ENCODE measurements at places on chromosomes 5 and 9. TPM values are rescaled to one million over a fixed set of nuclear protein-coding genes. Genes with fewer than 3 reads are reported as not detected.
A peak's percentile ranks its signal among the peaks of the same experiment; 100 is the strongest.

DNA sequence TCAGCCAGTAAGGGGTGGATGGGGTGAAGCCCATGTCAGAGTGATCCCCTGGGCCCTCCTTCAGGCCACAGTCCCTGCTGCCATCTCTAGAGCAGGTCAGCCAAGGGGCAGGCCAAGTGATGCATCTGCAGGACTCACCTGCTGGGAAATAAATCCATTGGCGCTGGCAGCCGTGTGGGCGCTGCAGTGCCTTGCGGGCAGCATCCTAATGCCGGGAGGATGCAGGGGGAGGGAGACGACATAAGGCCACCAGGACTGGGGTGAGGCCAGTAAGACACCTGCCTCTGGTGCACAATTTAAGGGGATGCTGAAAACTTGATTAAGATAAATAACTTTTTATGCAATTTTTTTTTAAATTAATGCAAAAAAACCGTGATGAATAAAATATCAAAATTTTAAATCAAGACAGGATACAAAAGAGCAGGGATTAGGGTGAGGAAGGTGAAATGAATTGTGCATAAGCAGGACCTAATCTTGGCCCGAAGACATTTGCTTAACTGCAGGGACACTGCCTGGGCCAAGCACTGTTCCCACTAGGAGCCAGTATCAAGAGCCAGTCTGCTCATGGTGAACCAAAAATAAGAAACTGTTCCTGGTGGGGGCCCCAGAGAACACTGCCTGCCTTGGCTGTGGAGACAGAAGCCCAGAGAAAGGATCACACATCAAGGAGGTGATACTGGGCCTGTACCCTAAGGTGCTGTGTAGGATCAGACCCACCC is 67.5 kb upstream of the CPLX2 start:
- DNase-seq = no peak

DNA sequence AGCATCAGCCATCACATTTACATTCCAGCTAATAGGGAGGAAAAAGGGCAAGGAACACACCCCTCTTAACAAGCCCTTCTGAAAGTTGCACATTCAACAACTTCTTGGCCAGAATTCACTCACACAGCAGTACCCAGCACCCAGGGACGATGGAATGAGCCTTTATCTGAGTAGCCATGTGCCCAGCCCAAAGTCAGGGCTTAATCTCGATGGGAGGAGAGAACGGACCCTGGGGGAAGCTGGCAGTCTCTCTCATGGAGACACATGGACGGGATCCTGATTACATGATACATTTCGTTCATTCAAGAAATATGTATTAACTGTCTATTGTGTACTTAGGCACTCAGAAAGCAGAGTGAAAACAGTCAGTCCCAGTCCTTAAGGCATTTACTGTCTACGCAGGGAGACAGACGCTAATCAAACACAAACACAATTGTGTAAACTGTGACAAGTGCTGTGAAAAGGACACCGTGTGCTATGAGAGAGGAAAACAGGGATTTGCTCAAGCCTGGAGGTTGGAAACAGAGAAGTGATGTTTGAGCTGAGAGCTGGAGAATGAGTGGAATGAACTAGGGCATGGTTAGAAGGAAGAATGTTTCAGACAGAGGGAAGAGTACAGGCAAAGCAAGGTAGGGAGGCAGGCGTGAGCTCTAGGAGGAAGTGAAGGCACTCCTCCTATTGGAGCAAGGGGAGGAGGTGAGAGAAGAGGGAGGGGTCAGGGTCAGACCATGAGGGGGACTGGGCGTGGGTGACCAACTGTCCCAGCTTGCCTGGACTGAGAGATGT is 7.4 kb downstream of the OTULINL start:
- no peak for DNase-seq

Gene ANKRD31
- total RNA-seq = 0.16 TPM

DNA sequence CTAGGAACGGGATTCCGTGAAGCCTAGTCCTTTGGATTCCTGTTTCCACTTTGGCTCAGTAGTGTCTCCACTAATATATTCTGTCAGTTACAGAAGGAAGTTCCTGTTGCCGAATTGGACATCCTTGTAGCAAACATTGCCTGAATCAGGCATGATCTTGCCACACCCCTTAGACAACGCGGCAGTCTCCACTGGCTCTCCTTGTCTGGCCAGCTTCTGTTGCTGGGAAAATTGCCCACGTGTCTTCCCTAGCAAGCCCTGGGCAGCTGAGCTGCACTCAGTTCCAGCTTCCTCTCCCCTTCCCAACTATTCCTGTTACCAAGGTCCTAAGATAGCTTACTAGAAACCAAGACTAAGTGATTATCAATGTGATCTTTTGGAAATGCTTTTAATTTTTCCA is 316.6 kb upstream of the RIOK2 start:
- DNase-seq = peak; percentile 46

DNA sequence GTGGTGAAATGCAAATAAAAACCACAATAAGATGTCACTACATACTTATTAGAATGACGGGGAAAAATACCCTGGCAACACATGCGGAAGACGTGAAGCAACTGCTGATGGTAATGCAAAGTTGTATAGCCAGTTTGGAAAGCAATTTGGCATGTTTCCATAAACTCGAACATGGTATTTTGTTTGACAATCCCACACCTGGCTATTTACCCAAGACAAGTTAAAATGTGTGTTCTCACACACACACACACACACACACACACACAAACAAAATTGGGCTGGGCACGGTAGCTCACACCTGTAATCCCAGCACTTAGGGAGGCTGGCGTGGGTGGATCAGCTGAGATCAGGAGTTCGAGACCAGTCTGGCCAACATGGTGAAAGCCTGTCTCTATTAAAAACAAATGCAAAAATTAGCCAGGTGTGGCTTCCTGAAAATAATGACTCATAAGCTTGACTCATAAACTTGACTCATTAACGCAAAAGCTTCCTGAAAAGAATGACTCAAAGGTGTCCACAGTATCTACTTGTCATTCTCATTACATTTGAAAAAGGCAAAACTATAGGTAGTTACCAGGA is 456.5 kb downstream of the CDH18 start:
- no peak for DNase-seq

All from aorta (tissue), 5 donors.